ENCODE measurements at places on chromosomes 2 and 18.

DNA sequence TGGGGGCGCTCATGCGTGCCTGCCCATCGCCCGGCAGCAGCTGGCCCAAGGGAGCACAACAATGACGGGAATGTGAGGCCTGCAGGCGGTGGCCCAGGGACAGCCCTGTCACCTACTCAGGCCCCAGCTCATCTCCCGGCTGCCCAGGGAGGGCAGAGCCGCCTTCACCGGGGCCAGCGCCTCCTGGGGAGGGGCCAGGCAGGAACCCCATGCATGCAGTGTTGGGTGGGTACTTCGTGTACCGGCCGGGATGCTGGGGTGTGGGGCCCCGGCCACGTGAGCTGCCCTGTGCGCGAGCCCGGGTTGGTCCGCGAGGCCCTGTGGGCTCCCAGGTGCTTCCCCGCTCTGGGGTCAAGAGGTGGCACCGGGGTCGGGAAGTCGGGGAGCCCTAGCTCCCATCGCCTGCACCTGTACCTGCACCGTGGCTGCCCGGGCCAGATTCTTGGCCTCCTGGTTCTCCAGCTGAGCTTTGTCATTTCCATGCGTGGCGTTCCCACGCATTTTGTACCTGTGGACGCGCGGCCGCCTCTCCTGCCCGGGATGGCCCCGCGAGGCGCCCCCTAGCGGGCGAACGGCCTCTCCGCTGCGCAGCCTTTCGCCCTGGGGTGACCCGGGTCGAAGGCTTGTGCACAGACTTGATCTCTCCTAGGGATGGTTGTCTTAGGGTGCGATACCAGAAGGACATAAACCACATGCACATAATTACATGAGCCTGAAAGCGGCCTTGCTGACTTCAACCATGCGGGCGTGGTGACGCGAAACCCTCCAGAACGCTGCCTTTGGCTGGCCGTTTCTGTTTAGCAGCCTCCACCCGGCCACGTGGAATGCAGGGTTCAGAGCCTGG lies 950 bp downstream of the KLHL30 start:
- DNase-seq = no peak

GRCh38 chr2:127388423-127389164 lies 819 bp upstream of the MAP3K2 start:
- no peak for DNase-seq

DNA sequence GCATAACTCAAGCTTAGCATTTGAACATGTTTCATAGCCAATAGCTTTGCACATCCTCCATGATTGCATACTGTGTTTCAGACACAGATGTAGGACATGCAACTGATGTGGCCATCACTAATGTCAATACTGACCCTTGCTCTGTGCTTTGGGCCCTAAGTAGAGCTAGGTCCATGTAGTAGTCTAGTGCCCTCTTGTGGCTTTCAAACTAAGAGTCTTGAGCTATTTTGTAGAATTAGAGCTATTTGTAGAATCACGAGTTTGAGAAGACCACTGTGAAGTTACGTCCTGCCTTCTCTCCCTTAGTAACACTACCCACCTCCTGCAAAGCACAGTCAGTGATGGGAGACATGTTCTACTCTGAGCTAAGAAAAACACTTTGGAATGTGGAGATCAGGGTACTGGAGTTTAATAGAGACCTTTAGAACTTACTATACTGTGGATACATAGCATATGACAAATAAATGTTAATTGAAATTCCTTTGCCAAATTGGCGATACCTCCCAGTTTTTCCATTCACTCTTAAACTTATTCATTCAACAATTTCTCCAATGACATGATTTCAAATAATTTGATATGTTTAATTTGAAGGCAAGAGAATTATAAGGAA lies 306.5 kb upstream of the TNP1 start:
- peak; percentile 39 for DNase-seq

DNA sequence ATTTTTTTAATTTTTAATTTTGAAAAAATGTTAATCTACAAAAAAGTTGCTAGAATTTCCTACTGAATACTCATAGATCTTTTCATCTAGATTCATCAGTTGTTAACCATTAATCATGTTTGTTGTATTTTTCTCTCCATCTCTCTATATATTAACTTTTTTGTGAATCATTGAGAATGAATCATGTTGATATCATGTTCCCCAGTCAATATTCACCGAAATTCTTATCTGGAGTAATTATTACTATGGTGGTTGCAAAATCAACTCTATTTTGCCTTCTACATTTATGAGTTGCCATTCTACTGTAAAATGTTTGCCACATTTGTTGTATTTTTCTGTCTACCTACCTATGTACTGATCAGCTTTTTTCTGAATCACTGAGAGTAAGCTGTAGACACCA lies 154.0 kb downstream of the SPP2 start:
- DNase-seq = no peak

DNA sequence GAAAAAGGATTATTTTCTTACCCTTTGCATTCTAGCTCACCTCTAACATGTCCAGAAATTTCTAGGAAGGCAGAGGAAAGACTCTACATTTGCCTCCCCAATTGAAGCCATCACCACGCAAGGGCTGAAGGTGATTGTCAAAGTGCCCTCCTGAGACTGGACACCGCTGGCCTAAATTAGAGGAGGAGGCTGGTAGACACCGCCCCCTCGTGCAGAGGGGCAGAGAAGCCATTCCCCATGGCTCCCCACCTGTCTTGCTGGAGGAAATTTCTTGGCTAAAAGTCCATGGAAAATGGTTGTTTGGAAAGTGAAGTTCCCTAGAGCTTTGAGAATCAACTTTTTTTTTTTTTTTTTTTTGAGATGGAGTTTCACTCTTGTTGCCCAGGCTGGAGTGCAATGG lies 31.3 kb upstream of the CREB1 start:
- no peak for DNase-seq

- no peak for DNase-seq
These were observed 456.2 kb downstream of the SPAG16 start for GRCh38 chr2:213740453-213740852.

DNA sequence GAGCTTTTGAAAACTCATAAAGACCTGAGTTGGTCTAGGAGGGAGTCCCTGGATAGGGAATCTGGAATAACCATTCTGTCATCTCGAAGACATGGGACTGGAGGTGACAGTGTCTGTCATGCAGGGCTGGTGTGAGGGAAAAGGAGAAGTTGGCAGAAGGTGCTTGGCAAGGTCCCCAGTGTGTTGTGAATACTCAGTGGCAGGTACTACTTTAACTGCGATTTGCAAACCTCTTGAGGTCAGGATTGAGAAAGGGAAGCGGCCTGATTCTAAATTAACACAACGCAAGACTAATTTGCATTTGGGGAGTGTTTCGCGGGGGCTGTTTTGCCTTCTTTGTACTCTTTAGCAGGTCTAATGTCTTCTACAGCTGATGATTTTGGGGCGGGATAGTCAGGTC lies 77.0 kb upstream of the TMEM200C start:
- DNase-seq = no peak

GRCh38 chr18:21453511-21453901 lies 147.0 kb downstream of the ESCO1 start:
- no peak for DNase-seq

DNA sequence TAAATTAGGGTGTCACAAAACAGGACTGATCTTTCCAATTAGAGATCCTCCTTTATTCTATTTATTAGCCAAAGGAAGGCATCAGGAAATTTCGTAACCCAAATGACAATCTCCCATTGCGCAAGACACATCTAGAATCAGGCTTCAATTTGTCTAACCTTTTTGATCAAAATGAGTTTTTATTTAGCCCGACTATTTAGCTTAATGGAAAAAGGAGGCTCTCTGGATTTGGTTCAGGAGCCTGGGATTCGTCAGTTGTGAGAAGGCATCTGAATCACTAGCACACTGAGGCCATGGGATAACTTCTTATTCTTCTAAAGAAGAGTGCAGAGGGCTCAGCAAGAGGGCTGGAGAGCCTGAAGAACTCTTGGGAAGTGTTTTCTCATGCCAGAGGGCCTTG lies 332.1 kb upstream of the ETAA1 start:
- DNase-seq = no peak

GRCh38 chr2:45852450-45853150 lies 201.1 kb downstream of the PRKCE start:
- DNase-seq = no peak

GRCh38 chr18:21463718-21464117 lies 136.8 kb downstream of the ESCO1 start:
- DNase-seq = no peak

DNA sequence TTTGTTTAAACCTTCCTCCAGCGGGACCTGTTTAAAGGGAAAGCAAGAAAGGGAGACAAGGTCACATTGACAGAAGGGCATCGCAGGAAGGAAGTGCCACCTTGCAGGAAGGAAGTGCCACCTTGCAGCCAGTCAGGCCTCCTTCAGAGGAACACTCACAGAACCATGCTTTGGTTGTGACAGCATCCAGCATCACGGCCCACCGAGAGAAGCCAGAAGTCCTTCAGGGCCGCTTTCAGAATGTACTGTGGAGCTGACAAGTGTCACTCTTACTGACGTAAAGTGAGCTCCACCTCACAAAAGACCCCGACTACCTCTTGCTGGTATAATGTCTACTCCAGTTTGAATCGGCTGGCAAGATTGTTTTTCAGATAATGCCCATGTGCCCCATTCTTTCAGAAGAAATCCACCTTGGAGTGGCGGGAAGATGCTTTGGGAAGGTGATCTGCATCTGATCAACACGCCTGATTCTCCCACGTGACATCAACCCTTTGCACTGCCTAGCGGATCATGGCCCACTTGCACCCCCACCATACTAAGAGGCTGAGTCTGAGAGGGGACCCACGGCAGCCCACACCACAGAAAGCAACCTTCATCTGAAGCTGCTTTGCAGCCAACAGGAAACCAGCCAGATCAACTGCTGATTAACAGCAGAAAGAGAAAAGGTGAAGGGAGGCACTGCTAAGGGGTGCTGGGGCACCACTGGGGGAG lies 99.8 kb downstream of the UXS1 start:
- no peak for DNase-seq

DNA sequence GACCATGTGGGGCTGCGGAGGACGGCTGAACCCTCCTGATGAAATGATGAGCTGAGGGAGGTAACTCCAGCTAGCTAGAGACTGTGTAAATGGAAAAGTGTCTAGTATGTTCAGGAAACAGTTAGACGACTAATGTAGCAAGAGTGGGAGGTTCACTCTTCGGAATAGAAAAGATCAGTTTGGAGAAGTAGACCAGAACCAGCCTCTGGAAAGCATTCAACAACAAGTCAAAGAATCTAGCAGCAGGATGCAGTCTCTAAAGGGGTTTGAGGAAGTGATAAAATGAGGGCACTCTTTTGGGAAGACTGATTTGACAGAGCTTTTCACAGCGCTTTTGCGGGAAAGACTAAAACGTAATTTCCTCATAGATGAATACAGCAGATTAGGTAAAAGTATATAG lies 79.6 kb downstream of the GAREM1 start:
- no peak for DNase-seq

GRCh38 chr2:127624756-127625571 lies 21.0 kb upstream of the GPR17 start:
- DNase-seq = no peak
